ENCODE measurements at places on chromosomes 16 and 17. TPM values are rescaled to one million over a fixed set of nuclear protein-coding genes. Genes with fewer than 3 reads are reported as not detected.

The SMARCD2 gene
- total RNA-seq: 402 TPM

The FOXC2 gene
- total RNA-seq: 18.2 TPM

- H3K27me3 ChIP-seq: no peaks in the 10 kb centered on the region
- H3K27ac ChIP-seq: no peak overlapping the region
- DNase-seq: no peak
- H3K4me3 ChIP-seq: no peak overlapping the region
These were observed 14.8 kb downstream of the MYLK3 start for GRCh38 chr16:46733319-46733830.

- DNase-seq: no peak
- no peaks in the 10 kb centered on the region for H3K4me1 ChIP-seq
- no peaks in the 10 kb centered on the region for H3K27me3 ChIP-seq
- H3K4me3 ChIP-seq: no peak overlapping the region
- H3K27ac ChIP-seq: no peak overlapping the region
These were observed 6.0 kb downstream of the MYH4 start for GRCh38 chr17:10463402-10463801.
